ENCODE measurements at places on chromosomes 2 and 18.
A peak's percentile ranks its signal among the peaks of the same experiment; 100 is the strongest.

GRCh38 chr2:208407667-208408066, 1.1 kb downstream of the PTH2R start:
- DNase-seq: no peak

- peak; percentile 45 for DNase-seq
These were observed 37.2 kb downstream of the TSHZ1 start for GRCh38 chr18:75247611-75248421.

GRCh38 chr2:133235968-133236367, 332.3 kb downstream of the NCKAP5 start:
- no peak for DNase-seq

- DNase-seq: no peak
These were observed 3.4 kb downstream of the VSNL1 start for GRCh38 chr2:17543848-17544247.

DNA sequence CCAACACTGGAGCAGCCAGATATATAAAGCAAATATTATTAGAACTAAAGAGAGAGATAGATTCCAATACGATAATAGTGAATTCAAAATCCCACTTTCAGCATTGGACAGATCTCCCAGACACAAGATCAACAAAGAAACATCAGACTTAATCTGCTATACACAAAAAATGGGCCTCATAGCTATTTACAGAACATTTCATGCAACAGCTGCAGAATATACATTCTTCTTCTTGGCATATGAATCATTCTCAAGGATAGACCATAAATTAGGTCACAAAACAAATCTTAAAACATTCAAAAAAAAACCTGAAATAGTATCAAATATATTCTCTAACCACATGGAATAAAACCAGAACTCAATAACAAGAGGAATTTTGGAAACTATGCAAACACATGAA, 23.8 kb upstream of the BAZ2B start:
- no peak for DNase-seq

DNA sequence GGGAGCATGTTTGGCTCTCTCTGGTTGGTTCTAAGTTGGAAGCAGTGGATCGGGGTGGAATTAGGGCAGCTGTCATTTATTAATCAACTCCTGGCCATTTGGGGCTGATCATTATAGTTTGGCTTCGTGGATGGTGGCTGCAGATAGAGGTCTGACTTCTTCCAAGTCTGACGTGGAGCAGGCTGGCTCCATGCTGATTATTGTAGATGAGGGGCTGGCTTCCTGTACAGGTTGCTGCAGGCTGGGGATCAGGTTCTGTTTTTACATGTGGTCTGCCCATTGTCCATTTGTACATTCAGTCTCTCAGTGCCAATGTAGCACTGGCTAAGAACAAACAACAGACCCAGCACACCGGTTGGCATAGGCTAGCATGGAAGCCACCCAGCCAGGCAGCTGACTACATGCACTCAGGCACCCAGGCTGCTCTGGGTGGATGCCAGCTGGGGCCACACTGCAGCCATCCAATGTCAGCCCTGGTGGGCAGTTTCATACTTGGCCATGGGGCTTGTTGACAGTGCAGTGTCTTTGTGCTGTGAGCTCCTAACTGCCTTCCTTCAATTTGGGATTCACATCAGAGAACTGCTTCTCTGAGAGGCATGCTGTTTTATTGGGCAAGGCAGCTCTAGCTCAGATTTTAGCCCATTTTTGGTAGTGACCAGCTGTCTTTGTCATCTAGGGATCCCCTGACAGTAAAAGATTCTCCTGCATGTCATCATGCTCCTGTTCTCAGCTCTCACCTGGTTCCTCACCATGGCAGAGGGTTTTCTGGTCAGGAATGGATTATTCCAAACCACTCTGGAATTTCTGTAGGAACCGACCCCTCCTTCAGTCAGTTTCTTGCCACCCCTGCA, 25.4 kb downstream of the NPAS2 start:
- no peak for DNase-seq

GRCh38 chr2:238403632-238404405, 22.9 kb upstream of the ASB1 start:
- DNase-seq: no peak

- DNase-seq: no peak
These were observed 77.8 kb upstream of the SETBP1 start for GRCh38 chr18:44602845-44603244.

- no peak for DNase-seq
These were observed 40.5 kb downstream of the MYO3B start for GRCh38 chr2:170218456-170218855.

DNA sequence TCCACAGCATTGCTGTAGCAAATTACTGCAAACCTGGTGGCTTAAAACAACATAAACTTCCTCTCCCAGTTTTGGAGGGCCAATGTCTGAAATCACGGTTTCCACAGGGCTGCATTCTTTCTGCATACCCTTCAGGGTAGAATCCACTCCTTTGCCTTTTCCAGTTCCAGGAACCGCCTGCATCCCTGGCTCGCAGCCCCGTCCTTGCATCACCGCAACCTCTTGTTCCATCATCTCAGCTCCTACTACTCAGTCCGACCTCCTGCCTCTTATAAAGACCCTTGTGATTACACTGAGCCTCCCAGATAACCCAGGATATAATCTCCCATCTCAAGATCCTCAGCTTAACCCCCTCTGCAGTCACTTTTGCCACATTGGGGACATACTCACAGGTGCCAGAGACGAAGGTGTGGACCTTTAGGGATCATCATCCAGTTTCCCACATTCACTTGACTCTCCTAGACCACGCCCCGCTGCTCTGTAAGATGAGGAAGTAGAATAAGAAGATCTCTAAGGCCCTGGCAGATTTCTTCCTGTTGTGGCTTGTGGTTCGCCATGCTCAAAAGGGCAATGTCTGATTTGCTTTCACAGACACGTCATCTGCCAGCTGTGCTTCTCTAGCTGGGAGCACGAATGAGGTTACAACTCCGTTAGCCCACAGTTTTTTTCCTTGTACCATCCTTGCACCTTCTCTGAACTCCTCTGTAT, 103.6 kb upstream of the AGAP1 start:
- DNase-seq: peak; percentile 35

- no peak for DNase-seq
These were observed 5.2 kb upstream of the ARID5A start for GRCh38 chr2:96531366-96531765.

Measured in CD4-positive, alpha-beta T cell treated with Interleukin-2 at 100 ng/mL for 4 hours (primary cell).